Suprapubic skin (tissue), 4 donors: ENCODE measurements at places on chromosomes 7 and 10. TPM values are rescaled to one million over a fixed set of nuclear protein-coding genes. Genes with fewer than 3 reads are reported as not detected.

Gene FAM180A
- total RNA-seq: 2.3 TPM

DNA sequence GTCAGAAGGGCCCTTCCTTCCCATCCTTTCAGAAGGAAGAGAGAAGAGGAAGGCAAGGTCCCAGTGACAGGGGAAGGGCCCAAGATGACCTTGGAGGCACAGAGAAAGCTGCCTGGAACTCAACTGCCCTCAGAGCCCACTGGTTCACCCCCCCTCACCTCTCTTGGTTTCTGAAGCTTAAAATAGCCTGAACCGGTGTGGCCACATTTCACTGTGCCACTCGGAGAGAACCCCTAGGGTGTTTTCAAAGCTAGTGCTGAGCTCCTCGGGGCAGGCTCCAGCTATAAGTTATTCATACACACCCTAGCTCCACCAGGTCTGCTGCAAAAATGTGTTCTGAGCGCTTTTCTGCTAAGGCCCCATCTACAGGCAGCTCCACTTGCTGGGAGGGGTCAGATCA, 60.9 kb upstream of the ADRB1 start:
- no peaks in the 10 kb centered on the region for H3K27me3 ChIP-seq
- DNase-seq: no peak
- no peak overlapping the region for H3K27ac ChIP-seq
- peaks cover 12% of the 10 kb centered on the region for H3K4me1 ChIP-seq
- H3K4me3 ChIP-seq: no peak overlapping the region

GRCh38 chr10:111246136-111246535, 169.3 kb downstream of the ADRA2A start:
- no peak for DNase-seq
- H3K4me3 ChIP-seq: no peak overlapping the region
- no peak overlapping the region for H3K27ac ChIP-seq
- no peaks in the 10 kb centered on the region for H3K36me3 ChIP-seq

GRCh38 chr10:67772894-67773511, 65.0 kb downstream of the DNAJC12 start:
- no peaks in the 10 kb centered on the region for H3K27me3 ChIP-seq
- no peaks in the 10 kb centered on the region for H3K4me1 ChIP-seq
- no peak overlapping the region for H3K27ac ChIP-seq
- H3K36me3 ChIP-seq: no peaks in the 10 kb centered on the region
- no peak overlapping the region for H3K4me3 ChIP-seq
- no peak for DNase-seq

DNA sequence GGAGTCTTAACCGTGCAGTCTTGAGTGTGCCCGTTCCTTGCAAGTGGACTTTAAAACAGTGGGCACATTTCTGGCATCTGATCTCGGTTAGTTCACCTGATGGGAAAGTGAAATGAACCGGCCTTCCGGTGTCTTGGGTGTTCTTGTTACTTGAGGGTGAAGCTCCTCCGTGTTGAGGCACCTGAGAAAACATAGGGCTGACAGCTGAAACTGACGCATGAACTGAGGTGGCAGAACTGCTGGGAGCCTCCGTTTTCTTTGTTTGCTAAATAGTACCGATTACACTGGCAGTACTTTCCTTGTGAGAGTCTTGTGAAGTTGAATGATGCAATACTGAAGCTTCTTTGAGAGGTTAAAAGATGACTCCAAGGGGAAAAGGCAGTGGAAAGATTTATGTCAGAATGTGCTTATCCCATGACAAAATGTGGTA, 62.8 kb upstream of the SAMD8 start:
- H3K27me3 ChIP-seq: no peaks in the 10 kb centered on the region
- H3K27ac ChIP-seq: no peak overlapping the region
- H3K36me3 ChIP-seq: no peaks in the 10 kb centered on the region
- DNase-seq: no peak

GRCh38 chr10:60140651-60141632, 234.6 kb upstream of the CCDC6 start:
- peak overlapping the region; percentile 83 for H3K27ac ChIP-seq
- H3K27me3 ChIP-seq: no peaks in the 10 kb centered on the region
- peaks cover 21% of the 10 kb centered on the region for H3K4me1 ChIP-seq
- DNase-seq: no peak

DNA sequence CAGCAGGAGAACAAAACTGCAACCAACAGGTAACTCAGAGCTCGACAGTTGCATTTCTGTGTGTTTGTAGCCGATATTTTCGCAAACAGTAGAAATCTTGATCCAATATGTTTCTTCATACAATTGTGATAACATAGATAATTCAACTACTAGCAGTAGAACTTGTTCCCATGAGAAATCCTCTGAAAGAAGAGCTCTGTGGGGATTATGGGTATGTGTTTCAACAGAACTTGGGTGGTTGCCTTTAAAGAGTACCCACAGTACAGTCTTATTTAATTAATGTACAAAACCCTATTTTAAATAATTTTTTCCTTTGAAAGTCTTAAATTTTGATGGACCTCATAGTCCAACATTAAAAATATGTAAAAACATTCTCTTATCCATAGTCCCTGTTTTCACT, 266.1 kb downstream of the PARD3 start:
- no peaks in the 10 kb centered on the region for H3K36me3 ChIP-seq
- H3K4me3 ChIP-seq: no peak overlapping the region
- H3K4me1 ChIP-seq: no peaks in the 10 kb centered on the region
- H3K27me3 ChIP-seq: no peaks in the 10 kb centered on the region

DNA sequence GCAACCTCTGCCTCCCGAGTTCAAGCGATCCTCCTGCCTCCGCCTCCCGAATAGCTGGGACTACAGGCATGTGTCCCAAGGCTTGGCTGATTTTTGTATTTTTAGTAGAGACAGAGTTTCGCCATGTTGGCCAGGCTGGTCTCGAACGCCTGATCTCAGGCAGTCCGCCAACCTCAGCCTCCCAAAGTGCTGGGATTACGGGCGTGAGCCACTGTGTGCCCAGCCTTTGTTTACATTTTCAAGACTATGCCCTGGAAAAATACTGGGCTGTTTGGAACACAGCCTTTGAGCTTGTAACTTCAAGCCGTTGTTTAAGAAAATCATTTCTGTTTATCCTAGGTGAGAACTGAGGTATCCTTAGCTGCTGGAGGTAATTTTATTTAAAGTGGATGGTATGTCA, 1.9 kb downstream of the ZKSCAN1 start:
- H3K27ac ChIP-seq: peak overlapping the region; percentile 97
- H3K27me3 ChIP-seq: no peaks in the 10 kb centered on the region
- peak overlapping the region; percentile 80 for H3K4me3 ChIP-seq

Gene HOGA1
- 6.2 TPM for total RNA-seq

GRCh38 chr7:140059273-140060242, 3.2 kb downstream of the PARP12 start:
- no peaks in the 10 kb centered on the region for H3K27me3 ChIP-seq
- no peak for DNase-seq
- H3K27ac ChIP-seq: no peak overlapping the region
- peaks cover 45% of the 10 kb centered on the region for H3K4me1 ChIP-seq
- H3K4me3 ChIP-seq: no peak overlapping the region
- H3K36me3 ChIP-seq: peaks cover 4% of the 10 kb centered on the region

GRCh38 chr10:133012573-133013359, 70.4 kb upstream of the CFAP46 start:
- peaks cover 16% of the 10 kb centered on the region for H3K4me1 ChIP-seq
- no peak for DNase-seq
- no peak overlapping the region for H3K4me3 ChIP-seq

GRCh38 chr7:150325110-150325611, 1.8 kb upstream of the ACTR3C start:
- no peaks in the 10 kb centered on the region for H3K27me3 ChIP-seq
- no peak for DNase-seq
- H3K4me1 ChIP-seq: peaks cover 33% of the 10 kb centered on the region
- no peak overlapping the region for H3K27ac ChIP-seq
- H3K4me3 ChIP-seq: no peak overlapping the region

- H3K36me3 ChIP-seq: no peaks in the 10 kb centered on the region
- no peak overlapping the region for H3K4me3 ChIP-seq
- H3K27me3 ChIP-seq: no peaks in the 10 kb centered on the region
Measured at GRCh38 chr10:79328737-79329504, 18.3 kb upstream of the PPIF start.

- no peak overlapping the region for H3K27ac ChIP-seq
- no peak overlapping the region for H3K4me3 ChIP-seq
- no peaks in the 10 kb centered on the region for H3K27me3 ChIP-seq
- H3K36me3 ChIP-seq: no peaks in the 10 kb centered on the region
Measured at GRCh38 chr7:134772401-134772800, 7.0 kb upstream of the CALD1 start.

DNA sequence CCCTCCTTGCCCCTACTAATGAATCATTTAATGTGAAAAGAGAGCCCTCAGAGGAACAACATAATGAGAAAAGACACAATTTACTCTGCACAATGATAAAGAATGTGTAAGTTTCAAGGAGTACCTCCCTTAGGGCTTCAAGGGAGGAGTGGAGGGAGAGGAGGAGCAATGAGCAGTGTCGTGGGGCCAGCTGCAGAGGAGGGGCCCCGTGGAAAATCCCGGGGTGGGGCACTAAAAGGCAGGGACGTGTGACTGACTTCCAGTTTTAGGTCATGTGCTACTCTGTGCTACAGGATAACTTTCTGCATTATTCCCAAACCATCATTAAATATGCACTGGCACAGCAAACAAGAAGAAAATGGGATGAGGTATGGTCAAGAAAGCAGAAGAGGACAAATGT, 108.1 kb downstream of the ANLN start:
- no peak overlapping the region for H3K4me3 ChIP-seq
- no peaks in the 10 kb centered on the region for H3K27me3 ChIP-seq
- H3K27ac ChIP-seq: no peak overlapping the region
- no peaks in the 10 kb centered on the region for H3K36me3 ChIP-seq
- DNase-seq: peak; percentile 54

DNA sequence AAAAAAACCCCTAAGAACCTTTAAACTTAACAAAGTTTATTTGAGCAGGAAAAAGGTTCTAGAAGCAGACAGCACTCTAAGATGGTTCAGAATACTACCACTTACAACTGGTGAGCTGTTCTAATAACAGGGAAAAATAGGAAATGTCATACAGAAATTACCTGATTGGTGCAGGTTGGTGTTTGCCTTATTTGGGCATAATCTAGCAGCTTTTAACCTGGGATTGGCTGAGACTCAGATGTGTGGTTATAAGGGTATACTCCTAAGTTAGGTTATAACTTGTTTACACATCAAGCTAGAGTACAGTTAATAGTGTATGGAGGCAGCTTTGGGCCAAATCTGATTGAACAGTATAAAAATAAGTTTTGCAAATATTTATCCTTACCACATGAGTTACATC, 59.8 kb downstream of the MAPK8 start:
- no peak overlapping the region for H3K4me3 ChIP-seq
- H3K27ac ChIP-seq: no peak overlapping the region
- peaks cover 20% of the 10 kb centered on the region for H3K4me1 ChIP-seq
- no peaks in the 10 kb centered on the region for H3K36me3 ChIP-seq
- no peak for DNase-seq
- H3K27me3 ChIP-seq: no peaks in the 10 kb centered on the region

Gene MOGAT3
- total RNA-seq: not detected

- H3K27me3 ChIP-seq: no peaks in the 10 kb centered on the region
- DNase-seq: no peak
- H3K4me1 ChIP-seq: no peaks in the 10 kb centered on the region
- H3K27ac ChIP-seq: no peak overlapping the region
- no peak overlapping the region for H3K4me3 ChIP-seq
Measured at GRCh38 chr10:25758041-25758457, 176.0 kb upstream of the MYO3A start.

- H3K27ac ChIP-seq: no peak overlapping the region
- H3K4me1 ChIP-seq: no peaks in the 10 kb centered on the region
- no peak for DNase-seq
- H3K27me3 ChIP-seq: no peaks in the 10 kb centered on the region
Measured at GRCh38 chr10:89954061-89954460, 252.7 kb downstream of the KIF20B start.

Gene CLDN3
- total RNA-seq: 19.4 TPM

Gene CRTAC1
- 5.1 TPM for total RNA-seq

DNA sequence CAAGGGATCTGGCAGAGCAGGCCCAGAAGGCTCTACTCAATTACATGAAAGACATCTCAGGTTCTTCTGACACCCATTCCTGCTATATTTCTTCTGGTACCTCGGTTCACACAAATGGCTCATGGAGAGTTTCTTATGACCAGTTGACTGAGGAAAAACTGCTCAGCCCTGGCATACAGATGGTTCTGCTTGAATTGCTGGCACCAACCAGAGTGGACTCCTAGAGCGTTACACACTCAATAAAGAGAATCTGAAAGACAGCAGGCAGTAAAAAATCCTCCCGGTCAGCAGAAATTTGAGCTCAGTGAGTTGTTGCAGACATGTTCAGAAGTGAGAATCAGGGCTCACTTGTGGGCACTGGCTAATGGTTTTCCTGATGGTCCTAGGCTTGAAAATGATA, 434.4 kb downstream of the TCERG1L start:
- no peaks in the 10 kb centered on the region for H3K36me3 ChIP-seq
- DNase-seq: no peak
- no peaks in the 10 kb centered on the region for H3K4me1 ChIP-seq
- no peak overlapping the region for H3K4me3 ChIP-seq

GRCh38 chr10:84089162-84089561, 50.1 kb upstream of the GHITM start:
- H3K4me1 ChIP-seq: no peaks in the 10 kb centered on the region
- H3K36me3 ChIP-seq: no peaks in the 10 kb centered on the region
- no peak for DNase-seq

DNA sequence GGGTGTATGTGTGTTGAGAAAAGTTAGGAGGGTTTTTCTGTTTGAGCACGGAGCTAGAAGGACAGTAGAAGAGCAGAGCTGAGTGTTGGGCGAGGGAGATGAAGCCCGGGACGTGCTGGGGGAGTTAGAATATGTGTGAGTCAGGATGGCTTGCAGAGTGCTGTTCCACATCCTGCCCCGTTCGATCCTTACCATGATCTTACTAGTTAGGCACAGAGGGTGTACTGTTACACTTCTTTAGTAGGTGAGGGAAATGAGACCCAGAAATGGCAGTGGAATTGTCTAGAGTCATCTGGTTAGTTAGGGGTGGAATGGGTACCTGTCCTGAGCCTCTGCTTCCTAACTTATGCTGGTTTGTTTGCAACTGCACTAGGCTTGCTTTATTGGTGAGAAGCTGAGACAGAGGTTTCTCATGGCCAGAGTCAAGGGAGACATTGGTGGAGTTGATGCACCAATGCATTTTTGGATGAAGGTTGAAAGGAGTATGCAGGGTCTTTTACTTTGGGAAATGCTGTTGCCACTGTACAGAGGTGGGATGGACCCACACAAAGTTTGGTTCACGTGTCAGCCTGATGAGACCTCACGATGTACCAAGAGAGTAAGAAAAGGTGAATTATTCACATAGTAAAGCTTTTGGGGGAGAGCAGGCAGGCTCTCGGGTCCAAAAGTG, 42.4 kb downstream of the CCNY start:
- peaks cover 8% of the 10 kb centered on the region for H3K4me1 ChIP-seq
- no peaks in the 10 kb centered on the region for H3K27me3 ChIP-seq
- H3K4me3 ChIP-seq: no peak overlapping the region
- no peak for DNase-seq
- H3K27ac ChIP-seq: peak overlapping the region; percentile 26
- no peaks in the 10 kb centered on the region for H3K36me3 ChIP-seq

DNA sequence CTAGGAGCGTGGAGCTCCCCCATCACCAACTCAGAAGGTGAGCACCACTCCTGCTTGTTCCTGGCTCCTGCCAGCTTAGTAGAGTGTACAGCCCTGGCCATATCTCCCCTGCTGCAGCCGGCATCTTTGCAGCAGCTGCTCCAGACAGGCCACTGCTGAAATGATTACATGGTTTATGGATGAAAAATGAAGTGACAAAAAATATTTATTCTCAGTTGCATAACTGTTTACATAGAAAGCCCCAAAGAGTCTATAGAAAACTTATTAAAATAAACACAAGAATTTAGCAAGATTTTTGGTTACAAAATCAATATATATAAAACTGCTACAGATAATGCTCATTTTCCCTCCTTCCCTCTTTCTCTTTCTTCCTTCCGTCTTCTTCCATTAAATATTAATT, 27.2 kb downstream of the C10orf67 start:
- H3K4me3 ChIP-seq: no peak overlapping the region
- no peaks in the 10 kb centered on the region for H3K36me3 ChIP-seq
- DNase-seq: no peak
- H3K27ac ChIP-seq: no peak overlapping the region
- no peaks in the 10 kb centered on the region for H3K27me3 ChIP-seq
- H3K4me1 ChIP-seq: no peaks in the 10 kb centered on the region
